ENCODE measurements at places on chromosomes 4 and X.
A peak's percentile ranks its signal among the peaks of the same experiment; 100 is the strongest.

DNA sequence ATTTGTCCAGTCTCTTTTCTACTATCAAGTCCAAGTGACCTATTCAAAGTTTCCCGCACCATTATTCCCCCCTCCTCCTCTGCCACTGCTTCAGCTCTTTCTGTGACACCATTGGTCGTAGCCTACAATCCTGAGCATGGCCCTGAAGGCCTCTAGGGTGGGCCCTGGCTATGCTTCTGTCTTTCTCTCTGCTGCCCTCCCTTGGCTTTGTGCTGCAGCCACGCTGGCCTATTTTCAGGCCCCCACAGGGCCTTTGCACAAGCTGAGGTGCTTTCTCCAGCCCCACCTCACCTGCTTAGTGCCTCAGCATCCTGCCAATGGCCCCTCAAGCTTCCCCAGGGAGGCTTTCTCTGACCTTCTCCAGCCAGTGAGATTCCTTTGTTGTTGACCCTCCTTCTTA is 156.5 kb downstream of the NHS start:
- DNase-seq = no peak

DNA sequence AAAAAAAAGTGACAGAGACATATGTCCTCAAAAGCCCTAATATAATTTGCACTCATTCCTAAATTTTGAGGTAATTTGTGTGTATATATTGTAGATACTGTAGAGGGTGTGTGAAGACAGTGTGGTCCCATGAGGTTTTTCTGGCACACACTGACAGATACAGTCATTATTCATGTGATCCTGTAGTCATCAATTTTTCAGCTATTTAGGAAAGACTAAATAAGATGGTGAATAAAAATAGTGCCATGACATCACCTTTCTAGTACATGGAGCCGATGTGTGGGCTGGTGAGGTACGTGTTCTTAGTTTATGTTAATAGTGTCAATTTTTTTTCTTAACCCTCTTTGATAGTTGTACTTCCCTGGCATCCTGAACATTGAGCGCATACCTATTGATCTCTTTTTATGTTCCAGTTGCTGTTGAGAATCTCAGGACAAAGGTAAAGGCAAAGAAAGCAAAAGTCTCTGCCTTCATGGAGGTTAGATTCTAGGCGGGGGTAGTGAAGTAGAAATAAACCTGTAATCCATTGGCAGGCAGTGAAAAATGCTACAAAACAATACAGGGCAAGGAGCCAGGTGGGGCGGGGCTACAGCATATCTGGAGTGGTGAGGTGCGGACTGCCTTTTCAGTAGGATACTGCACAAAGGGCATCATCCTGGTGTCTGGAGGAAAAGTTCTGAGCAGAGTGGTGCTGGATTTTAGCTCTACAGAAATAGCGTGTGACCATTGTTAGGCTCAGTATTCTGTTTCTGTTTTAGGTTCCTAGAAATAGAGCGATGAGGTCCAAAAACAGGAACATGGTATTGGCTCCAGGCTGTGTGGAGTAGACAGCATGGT is 93.8 kb downstream of the ARHGAP10 start:
- DNase-seq = no peak

GRCh38 chr4:164648151-164648848 is 105.6 kb upstream of the SMIM31 start:
- no peak for DNase-seq

DNA sequence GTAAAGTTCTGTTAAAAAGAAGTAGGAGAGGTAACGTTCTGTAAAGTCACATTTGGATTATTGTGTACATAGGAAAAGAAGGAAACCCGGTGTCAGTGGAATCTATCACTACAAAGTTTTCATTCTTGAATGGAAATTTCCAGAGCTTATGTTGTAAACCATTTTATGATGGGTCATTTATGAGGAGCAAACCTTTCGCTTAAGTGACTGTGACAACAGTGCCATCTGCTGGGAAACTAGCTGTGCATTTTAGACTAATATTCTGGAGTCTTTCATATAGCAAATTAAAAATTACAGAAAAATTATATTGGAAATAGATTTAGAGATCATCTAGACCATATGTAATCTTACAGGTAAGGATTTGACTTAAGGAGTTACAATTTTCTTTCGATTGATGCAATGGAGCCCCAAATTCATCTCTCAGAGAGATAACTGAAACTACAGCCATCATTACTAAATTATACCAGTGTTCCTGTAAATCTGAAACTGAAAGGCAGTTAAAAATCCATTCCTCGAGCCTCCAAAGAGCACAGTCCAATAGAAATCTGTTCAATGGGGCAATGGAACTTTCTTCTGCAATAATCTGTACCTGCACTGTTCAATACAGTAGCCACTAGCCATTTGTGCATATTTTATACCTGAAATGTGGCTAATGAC is 26.9 kb downstream of the ASB9 start:
- peak; percentile 9 for DNase-seq

GRCh38 chr4:145437466-145437865 is 44.2 kb upstream of the SMAD1 start:
- DNase-seq = no peak

- DNase-seq = peak; percentile 32
Measured at GRCh38 chr4:112515198-112516065, 548 bp downstream of the NEUROG2 start.

DNA sequence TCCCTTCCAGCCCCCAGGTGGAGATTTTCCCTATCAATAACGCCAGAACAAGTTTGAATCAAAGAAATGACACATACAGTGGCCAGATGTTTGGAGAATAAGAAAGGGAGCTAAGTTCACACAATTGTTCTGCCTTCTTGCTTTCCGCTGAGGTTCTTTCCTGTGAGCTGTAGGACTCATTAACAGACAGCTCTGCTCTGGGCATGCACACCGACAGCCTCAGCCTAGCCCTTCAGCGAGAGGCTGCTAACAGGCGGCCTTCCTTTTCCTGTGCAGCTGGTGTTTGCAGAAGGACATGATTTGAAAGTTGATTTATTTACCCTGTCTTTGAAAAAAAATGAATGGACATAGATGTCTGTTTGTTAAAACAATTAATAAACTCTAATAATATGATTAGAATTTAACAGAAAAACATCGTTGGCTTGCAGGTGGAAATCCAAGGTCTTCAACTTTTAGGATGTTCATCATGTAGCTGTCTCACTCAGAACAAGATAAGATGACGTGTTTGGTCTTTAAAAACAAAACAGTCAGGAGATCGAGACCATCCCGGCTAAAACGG is 183.3 kb downstream of the KDR start:
- no peak for DNase-seq

DNA sequence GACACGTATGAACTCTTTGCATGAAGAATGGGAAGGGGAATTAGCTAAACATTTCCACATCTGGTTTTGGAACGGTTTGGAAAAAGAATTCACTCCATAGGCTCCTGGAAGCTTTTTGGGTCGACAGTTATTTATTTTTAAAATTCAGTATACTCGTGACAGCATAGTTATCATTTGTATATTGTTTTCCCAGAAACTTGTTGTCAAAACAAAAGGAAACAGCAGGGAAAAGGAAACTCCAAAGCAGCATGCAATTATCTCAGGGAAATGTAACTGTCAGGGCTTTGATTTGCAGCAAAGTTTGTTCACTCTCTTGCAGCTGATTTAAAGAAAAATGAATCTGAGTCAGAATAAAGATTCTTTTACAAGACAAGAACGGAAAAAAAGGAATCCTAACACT is 86.5 kb downstream of the PLAC1 start:
- no peak for DNase-seq

DNA sequence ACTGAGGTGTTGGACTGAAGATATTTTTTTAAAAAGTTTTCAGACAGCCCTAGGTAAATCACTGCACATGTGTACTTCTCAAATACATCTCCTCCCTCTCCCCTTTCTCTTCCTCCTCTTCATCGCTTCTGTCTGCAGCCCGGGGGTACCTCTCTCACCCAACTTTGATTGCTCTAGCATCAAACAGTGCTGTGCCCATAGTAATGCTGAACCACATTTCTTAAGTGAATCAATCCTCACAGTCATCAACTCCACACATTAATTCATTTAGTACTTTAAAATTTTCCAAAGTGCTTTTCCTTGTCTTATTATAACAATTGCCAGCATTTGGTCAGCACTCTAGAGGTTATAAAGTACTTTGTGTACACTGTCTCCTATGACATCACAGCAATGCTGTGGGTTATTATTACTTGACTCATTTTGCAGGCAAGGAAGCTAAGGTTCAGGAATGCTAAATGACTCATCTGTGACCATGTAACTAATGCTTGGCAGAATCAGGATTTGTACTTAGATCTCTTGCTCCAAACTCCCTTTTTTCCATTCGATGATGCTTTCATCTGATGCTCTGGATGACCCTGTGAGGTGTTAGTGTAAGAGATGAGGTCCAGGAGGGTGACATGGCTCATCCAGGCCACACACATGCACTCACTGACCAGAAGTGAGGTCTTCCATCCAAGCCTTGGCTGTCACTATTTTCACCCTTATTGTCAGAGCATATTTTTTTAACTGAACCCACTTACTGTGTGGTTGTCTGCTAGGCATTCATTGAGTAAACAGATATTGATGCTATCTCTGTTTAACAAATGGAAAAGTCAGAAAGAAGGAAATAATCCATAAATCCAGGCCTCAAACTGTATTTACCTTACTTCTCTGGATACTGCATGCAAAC is 58.8 kb downstream of the RHOH start:
- no peak for DNase-seq

DNA sequence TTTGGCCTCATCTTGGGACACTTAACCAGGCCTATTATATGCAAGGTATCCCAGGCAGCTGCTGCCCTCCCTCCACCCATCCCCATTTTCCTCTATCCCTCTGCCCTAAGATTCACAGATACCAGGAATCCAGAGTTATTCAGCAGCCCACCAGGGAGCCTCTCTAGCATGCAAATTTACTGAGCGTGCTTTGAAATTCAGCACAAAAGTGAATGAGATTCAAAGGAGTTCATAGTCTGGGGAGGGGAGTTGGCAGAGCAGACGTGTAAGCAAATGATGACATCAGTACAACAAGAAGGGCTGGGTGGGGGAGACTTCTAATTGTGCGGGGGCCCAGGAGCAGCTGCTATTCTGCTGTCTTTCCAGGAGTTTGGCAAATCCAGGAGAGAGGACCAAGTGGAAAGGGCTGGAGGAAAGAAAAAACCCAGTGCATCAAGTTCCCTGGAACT is 1.7 kb upstream of the MTM1 start:
- no peak for DNase-seq

DNA sequence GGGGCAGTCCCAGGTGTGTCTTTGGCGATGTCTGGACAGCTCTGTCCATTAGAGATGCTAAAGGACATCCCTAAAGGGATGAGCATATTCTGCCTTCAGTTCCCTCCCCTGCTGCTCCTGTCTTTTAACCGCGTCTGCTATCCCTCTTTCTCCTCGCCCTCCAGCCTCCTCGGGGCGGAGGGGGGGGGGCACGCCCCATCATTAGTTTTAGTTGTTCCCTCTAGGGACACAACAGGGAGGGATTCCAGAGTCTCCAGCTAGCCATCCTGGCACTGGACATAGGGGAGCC is 1.1 kb downstream of the MSL3 start:
- no peak for DNase-seq

DNA sequence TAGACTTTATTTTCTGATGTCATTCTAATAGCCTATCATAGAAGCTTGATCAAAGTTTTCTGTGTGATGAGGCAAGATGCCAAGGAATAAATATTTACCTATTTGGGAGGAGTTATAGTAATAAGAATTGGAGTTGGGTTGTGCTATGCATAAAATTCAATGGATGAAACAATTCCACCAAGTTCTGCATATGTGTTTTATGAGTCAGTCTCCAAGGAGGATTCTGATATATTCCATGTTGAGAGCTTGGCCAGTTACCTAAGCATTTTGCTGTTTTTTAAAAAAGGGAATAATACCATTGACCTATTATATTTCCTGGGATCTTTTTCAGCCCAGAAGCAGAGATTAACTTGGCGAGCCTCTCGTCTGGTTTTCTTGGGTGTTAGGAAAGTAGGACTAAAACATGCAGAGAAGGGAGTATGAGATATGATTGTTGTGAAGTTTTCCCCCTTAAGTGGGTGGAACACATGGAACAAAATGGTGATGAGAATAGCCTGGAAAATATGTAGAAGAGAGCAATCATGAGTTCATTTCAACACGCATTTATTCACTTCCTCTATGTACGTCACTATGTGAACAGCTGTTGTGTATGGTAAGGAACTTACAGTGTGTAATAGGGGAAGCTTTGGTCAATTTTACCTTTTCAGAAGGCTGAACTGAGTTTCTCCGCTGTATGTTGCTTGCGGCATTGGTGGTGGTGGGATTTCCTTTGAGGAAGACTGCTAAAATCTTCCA is 39.2 kb downstream of the POLA1 start:
- no peak for DNase-seq

DNA sequence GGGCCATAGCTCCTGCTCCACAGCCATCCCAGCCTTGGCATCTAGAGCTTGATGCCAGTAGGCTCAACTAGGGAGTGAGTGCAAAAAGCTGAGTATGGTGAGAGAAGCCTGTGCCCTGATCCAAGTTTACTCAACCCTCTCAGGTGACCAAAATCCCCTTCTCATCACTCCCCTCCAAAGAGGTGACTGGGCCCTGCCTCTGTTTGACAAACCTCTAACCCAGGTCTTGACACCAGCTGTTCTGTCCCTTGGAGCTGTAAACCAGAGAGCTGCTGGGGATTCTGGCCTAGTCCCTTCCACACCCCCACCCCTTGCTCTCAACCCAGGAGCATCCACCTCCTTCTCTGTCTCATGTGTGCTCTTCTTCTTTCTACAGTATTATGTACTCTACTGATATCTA is 73.5 kb downstream of the MSN start:
- DNase-seq = no peak

DNA sequence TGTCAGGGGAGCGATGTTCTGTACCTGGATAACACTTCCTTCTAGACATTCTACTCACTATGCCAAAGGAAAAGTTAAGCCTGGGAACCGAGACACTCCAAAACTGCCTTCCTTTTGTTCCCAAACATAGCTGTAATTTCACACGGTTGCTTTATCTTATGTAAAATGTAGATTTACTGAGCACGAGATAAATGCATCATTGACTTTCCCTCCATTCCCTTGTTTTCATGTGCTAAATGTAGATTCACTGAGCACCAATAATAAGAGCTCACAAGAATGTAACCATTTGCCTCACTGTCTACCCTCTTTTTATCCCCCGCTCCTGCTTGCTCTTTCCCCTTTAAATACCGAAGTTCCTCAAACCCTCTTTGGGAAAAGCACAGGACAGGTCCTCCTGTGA is 10.7 kb upstream of the PPEF2 start:
- no peak for DNase-seq

GRCh38 chrX:9775930-9776329 is 10.3 kb upstream of the GPR143 start:
- DNase-seq = no peak

DNA sequence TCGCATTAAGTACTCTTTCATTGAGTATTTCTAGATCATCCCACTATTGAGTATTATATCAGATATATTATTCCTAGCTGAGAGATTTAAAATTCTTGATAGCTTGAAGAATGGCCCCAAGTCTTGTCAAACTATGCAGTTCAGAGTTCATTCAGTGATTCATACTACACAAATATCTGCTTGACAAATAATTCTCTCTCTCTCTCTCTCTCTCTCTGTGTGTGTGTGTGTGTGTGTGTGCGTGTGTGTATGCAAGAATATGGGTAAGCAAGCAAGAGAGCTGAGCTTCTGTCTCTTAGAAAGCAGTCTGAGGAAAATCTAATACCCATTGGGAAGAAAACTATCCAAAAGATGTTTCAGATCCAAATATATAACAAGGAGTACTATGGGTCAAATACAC is 142.0 kb downstream of the SLC10A7 start:
- DNase-seq = no peak

Measured in WERI-Rb-1 (cell line).